ENCODE measurements at places on chromosomes 12 and 14. TPM values are rescaled to one million over a fixed set of nuclear protein-coding genes. Genes with fewer than 3 reads are reported as not detected.

Gene YBX3
- total RNA-seq: 610 TPM

Gene KLRC1
- not detected for total RNA-seq

DNA sequence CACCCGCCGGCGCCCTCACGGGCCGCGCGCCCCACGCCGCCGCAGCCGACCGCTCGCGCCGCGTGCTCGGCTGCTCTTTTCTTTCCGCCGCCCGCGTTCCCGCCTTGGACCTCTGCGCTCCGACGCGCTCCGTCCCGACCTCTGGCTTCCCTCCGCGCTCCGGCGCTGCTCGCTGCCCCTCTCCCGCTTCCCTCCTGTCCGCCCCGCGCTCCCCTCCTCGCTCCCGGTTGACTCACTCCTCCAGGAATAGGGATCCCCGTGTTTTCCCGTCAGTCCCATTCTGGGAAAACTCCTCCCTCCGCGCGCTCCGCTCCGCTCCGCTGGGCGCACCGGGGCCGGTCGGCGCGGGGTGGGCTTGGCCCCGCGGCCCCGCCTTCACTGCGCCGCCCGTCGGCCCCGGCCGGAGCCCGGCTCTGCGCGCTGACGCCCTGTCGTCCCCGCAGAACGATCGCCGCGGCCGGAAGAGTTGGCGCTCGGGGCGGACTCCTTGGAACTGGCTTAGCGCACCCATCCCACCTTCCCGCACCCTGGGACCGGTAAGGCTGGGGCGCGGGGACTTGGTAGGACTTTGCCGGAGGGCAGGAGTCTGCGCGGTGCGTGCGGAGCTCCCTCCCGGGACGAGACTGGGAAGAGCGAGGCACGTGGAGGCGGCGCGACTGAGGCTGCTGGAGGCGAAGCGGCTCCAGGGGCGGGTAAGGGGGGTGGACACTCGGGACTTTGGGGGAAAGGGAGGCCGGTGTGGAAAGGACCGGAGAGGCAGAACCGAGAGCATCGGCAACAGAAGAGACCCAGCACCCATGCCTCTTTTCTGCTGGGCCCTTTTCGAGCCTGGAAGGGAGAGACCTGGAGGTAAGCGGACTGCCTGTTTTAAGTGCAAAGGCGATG, 550 bp downstream of the TEAD4 start:
- peaks cover 16% of the 10 kb centered on the region for H3K27me3 ChIP-seq
- no peaks in the 10 kb centered on the region for H3K36me3 ChIP-seq
- H3K4me3 ChIP-seq: peak overlapping the region; percentile 72
- peak; percentile 73 for DNase-seq

DNA sequence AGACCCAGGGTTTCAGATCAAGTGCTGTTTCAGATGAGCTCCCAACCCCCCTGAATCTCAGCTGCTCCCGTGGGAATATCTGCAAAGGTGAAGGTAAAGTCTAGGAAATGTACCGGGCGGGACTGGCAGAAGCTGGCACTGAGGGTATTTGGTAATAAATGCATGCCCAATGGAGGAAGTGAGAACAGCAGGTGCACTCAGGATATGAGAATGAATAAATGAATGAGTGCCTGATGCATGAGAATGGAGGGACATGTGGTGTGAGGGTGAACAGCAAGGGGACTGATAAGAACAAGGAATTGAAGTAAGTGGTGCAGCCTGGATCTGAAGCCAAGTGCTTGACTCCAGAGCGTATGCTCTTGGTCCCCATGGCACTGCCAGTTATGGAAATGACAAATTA, 11.6 kb downstream of the RAPGEF3 start:
- no peak overlapping the region for H3K27ac ChIP-seq
- H3K4me1 ChIP-seq: peaks cover 25% of the 10 kb centered on the region
- no peak for DNase-seq
- no peaks in the 10 kb centered on the region for H3K27me3 ChIP-seq

DNA sequence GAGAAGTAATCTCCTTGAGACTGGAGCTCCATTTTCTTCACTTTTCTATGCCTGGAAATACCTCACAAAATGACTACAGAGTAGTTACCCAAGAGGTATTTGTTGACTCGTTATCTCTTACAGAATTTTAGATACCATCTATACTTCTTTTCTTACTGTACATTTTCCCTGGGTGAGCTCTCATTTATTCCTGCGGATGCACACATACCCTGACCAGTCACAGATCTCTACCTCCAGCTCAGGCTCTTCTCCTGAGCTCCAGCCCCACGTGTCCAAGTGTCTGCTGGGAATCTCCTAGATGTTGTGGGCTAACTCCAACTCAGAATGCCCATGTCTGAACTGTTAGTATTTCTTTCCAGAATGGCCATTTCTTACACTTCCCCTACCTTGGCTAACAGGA, 403.1 kb downstream of the RAD51B start:
- DNase-seq: no peak
- H3K4me3 ChIP-seq: no peak overlapping the region
- no peak overlapping the region for H3K27ac ChIP-seq
- H3K27me3 ChIP-seq: no peaks in the 10 kb centered on the region
- no peaks in the 10 kb centered on the region for H3K36me3 ChIP-seq

DNA sequence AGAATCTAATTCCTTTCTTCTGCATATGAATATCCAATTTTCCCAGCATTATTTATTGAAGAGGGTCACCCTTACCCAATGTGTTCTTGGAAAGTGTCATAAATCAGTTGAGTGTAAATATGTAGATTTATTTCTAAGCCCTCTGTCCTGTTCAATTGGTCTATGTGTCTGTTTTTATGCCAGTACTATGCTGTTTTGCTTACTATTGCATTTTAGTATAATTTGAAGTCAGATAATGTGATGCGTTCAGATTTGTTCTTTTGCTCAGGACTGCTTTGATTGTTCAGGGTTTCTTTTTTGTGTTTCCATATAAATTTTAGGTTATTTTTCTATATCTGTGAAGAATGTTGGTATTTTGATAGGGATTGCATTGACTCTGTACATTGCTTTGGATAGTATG, 420.4 kb upstream of the MIS18BP1 start:
- no peak overlapping the region for H3K27ac ChIP-seq
- H3K27me3 ChIP-seq: no peaks in the 10 kb centered on the region
- DNase-seq: no peak
- no peaks in the 10 kb centered on the region for H3K36me3 ChIP-seq

GRCh38 chr12:132772606-132773005, 11.0 kb upstream of the ANKLE2 start:
- no peak overlapping the region for H3K27ac ChIP-seq
- H3K4me3 ChIP-seq: no peak overlapping the region
- DNase-seq: no peak
- H3K36me3 ChIP-seq: peaks cover 77% of the 10 kb centered on the region

DNA sequence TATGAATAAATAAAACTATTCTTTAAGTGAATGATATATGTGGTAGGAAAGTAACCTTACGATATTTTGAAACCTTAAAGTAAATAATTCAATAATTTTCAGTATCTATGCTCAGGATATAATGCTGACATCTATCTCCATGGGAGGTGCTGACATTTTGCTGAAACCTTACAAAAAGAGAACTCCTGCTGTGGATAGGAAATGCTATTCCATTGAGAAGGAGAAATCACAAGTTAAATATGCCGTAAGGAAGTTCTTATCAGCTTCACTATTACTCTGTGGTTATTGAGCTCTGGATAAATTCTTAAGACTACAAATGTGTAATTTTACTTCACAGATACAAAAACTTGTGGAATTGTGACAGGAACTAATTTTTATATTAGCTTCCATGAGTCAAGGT, 722.1 kb downstream of the TMTC2 start:
- no peaks in the 10 kb centered on the region for H3K4me1 ChIP-seq
- no peaks in the 10 kb centered on the region for H3K27me3 ChIP-seq
- DNase-seq: no peak

Gene DDX55
- total RNA-seq: 57.1 TPM

- H3K36me3 ChIP-seq: no peaks in the 10 kb centered on the region
- no peak for DNase-seq
- H3K27me3 ChIP-seq: no peaks in the 10 kb centered on the region
- peaks cover 10% of the 10 kb centered on the region for H3K4me1 ChIP-seq
- H3K4me3 ChIP-seq: no peak overlapping the region
- no peak overlapping the region for H3K27ac ChIP-seq
These were observed 61.3 kb upstream of the DDHD1 start for GRCh38 chr14:53214384-53214783.

- H3K4me1 ChIP-seq: no peaks in the 10 kb centered on the region
- DNase-seq: no peak
- H3K36me3 ChIP-seq: no peaks in the 10 kb centered on the region
- H3K27me3 ChIP-seq: peaks cover 11% of the 10 kb centered on the region
- no peak overlapping the region for H3K4me3 ChIP-seq
These were observed 169.4 kb downstream of the KIF26A start for GRCh38 chr14:104307627-104308401.

DNA sequence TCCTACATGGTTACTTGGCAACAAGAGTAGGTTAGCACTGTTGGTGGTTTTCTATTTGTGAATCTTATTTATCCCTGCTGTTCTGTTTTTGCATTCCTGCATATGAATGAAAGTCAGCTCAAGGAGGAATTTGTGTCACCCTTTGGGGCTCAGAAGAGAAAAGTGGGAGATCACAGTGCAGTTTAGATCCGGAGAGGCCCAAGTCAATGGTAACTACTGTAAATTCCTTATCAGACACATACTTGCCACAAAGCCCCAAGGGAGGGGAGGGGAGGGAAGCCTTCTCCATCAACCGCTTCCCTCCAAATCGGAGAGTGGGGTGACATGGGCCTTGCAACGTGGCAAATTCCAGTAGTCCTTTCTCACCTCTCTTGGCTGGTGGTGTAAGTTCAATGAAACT, 15.0 kb downstream of the GSG1 start:
- H3K4me1 ChIP-seq: peaks cover 4% of the 10 kb centered on the region
- no peak overlapping the region for H3K27ac ChIP-seq
- H3K27me3 ChIP-seq: no peaks in the 10 kb centered on the region
- no peaks in the 10 kb centered on the region for H3K36me3 ChIP-seq
- DNase-seq: no peak
- H3K4me3 ChIP-seq: no peak overlapping the region

Gene PRPF40B
- 38.9 TPM for total RNA-seq

Gene IL31
- not detected for total RNA-seq

GRCh38 chr14:78581229-78581628, 411.1 kb downstream of the NRXN3 start:
- H3K36me3 ChIP-seq: no peaks in the 10 kb centered on the region
- no peaks in the 10 kb centered on the region for H3K27me3 ChIP-seq
- H3K27ac ChIP-seq: no peak overlapping the region
- H3K4me1 ChIP-seq: no peaks in the 10 kb centered on the region

Gene ASCL1
- not detected for total RNA-seq

GRCh38 chr14:101878822-101879528, 85.4 kb upstream of the DYNC1H1 start:
- H3K27ac ChIP-seq: no peak overlapping the region
- DNase-seq: no peak
- no peaks in the 10 kb centered on the region for H3K27me3 ChIP-seq
- H3K4me3 ChIP-seq: no peak overlapping the region
- H3K36me3 ChIP-seq: peaks cover 29% of the 10 kb centered on the region

Gene GPR84
- 0.95 TPM for total RNA-seq

GRCh38 chr14:103073876-103074728, 9.9 kb upstream of the LBHD2 start:
- H3K27ac ChIP-seq: peak overlapping the region; percentile 87
- H3K4me1 ChIP-seq: peaks cover 52% of the 10 kb centered on the region
- H3K27me3 ChIP-seq: no peaks in the 10 kb centered on the region
- H3K4me3 ChIP-seq: no peak overlapping the region
- peak; percentile 65 for DNase-seq
- H3K36me3 ChIP-seq: no peaks in the 10 kb centered on the region

DNA sequence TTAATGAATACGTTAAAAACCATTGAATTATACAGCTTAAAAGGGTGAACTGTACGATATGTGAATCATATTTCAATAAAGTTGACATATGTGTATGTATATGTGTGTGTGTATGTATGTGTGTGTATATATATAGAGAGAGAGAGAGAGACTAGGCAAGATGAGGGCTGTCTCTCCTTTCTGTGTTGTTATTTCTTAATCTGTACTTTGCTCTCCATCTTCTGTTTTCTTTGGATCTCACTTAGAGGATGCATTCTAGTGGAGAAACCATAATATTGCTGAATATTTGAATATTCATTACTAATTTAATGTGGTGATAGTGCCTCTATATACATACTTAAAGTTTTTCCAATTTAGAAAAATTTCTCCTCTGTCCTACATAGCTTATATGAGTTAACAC, 50.5 kb downstream of the PCNX1 start:
- no peak overlapping the region for H3K27ac ChIP-seq
- H3K36me3 ChIP-seq: peaks cover 1% of the 10 kb centered on the region
- H3K27me3 ChIP-seq: no peaks in the 10 kb centered on the region
- no peak overlapping the region for H3K4me3 ChIP-seq

Gene PAPLN
- total RNA-seq: 24.9 TPM

DNA sequence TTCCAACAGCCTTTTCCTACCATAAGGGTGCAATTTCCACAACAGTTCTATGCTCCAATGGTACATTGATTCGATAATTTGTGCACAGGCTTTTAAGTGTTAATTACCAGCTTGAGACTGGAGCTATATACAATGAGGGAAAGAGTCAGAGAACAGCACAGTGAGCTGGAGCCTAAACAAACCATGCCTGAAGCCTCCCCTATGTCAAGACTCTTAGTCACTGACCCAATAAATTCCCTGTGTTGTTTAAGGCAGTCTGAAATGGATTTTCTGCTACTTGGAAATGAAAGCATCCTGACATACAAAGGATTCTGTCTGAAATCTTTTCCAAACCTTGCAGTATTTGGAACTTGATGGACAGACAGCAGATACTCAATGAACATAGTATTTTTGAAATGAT, 149.0 kb downstream of the EFCAB11 start:
- no peak for DNase-seq
- no peaks in the 10 kb centered on the region for H3K4me1 ChIP-seq
- no peak overlapping the region for H3K4me3 ChIP-seq
- no peaks in the 10 kb centered on the region for H3K36me3 ChIP-seq
- no peaks in the 10 kb centered on the region for H3K27me3 ChIP-seq

DNA sequence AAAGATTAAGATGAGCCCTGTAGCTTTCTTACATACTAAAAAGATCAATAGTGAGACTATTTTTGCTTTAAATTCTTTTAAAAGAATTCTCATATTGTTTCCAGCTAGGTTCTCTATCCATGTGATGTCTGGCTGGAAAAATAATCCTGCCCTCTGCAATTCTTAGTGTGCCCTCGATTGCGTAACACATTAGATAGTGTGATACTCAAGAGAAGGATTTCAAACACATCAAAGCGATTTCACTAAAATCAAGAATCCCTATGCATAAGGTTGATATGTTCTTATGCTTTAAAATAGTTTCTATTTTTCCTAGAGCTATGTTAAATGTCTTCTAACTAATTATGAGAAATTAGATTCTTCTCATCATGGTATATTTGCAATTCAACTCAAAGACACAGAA, 127.3 kb upstream of the PLEKHA5 start:
- H3K36me3 ChIP-seq: no peaks in the 10 kb centered on the region
- H3K4me3 ChIP-seq: no peak overlapping the region
- DNase-seq: no peak
- H3K27me3 ChIP-seq: no peaks in the 10 kb centered on the region
- no peak overlapping the region for H3K27ac ChIP-seq

DNA sequence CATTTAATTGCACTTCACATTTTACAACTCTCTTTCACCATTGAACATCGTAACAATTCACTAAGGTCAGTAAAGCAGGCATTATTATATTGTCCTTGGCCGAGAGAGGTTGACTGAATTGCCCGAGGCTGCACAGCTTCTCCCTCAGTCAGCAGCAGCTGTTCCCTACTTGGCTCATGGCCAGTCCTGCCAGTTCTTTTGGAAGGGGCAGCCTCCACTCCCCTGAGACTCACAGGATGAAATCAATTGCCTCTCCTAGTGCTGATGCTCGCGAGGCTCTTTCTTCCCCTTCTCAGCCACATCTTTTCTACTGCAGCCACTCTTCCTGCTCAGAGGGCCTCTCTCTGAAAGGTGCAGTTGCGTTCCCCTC, 79.9 kb upstream of the KCNA1 start:
- H3K36me3 ChIP-seq: no peaks in the 10 kb centered on the region
- no peak overlapping the region for H3K27ac ChIP-seq
- H3K27me3 ChIP-seq: peaks cover 29% of the 10 kb centered on the region
- H3K4me3 ChIP-seq: no peak overlapping the region
- no peak for DNase-seq

Gene CCDC177
- total RNA-seq: not detected

Data from suprapubic skin (tissue), 4 donors.